NCI-H2171 treated with DMSO at 0.1 percent for 48 hours (cell line): ENCODE measurements at places on chromosomes 7 and 10.

- no peak for DNase-seq
These were observed 33.5 kb upstream of the SKAP2 start for GRCh38 chr7:26897928-26898327.

DNA sequence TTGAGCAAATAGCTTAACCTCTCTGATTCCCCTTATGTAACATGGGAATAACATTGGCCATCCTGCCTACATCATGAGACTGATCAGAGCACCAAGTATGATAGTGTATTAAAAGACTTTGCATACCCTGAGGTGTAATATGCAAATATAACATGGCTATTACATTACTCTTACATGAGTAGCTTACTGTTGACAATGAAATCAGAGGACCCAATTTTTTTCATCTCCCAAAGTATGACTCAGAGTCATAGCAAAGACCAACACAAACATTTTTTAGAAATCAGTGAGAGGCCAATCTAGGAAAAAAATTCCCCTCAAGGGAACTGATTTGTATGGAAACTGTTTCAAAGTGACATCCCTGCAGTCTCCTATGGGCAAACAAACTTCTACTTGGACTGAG is 47.0 kb upstream of the TMEM140 start:
- DNase-seq = no peak

- no peak for DNase-seq
These were observed 1.1 kb upstream of the DIP2C start for GRCh38 chr10:690372-691161.

DNA sequence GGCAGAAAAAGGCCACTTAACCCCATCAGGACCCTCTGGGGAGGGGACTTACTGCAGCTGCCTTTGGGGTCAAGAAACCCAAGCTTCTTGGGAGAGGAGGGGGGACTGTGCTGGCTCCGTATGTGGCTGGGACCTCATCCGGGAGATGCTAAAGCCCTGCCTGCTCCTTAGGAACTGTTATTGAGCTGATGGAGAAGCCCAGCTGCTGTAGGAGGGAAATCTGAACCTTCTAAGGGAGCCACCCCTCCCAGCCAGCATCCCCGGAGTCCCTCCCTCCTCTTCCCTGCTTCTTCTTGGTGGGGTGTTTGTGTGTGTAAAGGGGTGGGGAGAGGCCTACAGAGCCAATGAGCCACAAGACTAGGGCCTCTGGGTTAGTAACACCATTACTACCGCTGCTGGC is 8.2 kb downstream of the KCNIP2 start:
- DNase-seq = peak; percentile 10

- no peak for DNase-seq
These were observed 53.1 kb downstream of the SLK start for GRCh38 chr10:104020020-104020419.
